ENCODE measurements at places on chromosomes 6 and 20. TPM values are rescaled to one million over a fixed set of nuclear protein-coding genes. Genes with fewer than 3 reads are reported as not detected.

NOX3 gene
- not detected for polyA plus RNA-seq

DNA sequence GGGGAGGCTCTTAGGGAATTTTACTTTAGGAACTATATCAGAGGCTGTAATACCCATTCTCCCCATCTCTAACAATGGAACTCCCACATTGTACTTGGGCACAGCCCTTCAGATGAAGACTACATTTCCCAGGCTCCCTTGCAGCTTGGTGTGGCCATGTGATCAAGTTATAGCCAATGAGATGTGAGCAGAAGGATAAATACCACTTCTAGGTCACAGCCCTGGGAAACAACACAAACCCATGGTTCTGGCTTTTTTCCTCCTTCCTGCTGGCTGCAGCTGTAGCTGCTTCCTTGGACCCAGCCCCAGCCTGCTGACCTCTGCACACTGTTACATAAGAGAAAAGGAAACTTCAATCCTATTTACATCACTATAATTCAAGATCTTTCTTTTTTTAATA lies 445.9 kb upstream of the JARID2 start:
- no peak overlapping the region for H3K4me3 ChIP-seq
- no peak overlapping the region for H3K27ac ChIP-seq
- no peak for DNase-seq
- no peaks in the 10 kb centered on the region for H3K4me1 ChIP-seq
- H3K36me3 ChIP-seq = no peaks in the 10 kb centered on the region

- no peaks in the 10 kb centered on the region for H3K36me3 ChIP-seq
- no peaks in the 10 kb centered on the region for H3K27me3 ChIP-seq
- no peak for DNase-seq
These were observed 78.5 kb downstream of the TTLL2 start for GRCh38 chr6:167403427-167403826.

DNA sequence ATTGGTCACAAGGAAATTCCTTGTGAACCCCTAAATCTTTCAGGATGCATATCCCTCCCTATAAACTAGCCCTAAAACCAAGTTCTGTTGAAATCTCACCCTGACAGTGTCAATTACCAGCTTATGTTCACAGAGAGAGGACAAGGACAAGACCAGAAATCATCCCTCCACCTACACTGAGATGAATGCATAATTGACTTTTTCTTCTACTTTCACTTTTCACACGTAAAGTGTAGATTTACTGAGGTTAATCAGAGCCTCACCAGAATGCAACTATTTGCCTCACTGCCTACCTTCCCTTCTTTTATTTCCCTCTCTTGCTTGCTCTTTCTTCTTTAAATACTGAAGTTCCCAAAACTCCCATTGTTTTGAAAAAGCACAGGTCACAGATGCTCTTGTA lies 15.3 kb upstream of the NKAIN2 start:
- H3K4me1 ChIP-seq = no peaks in the 10 kb centered on the region
- H3K36me3 ChIP-seq = no peaks in the 10 kb centered on the region
- H3K27ac ChIP-seq = no peak overlapping the region
- H3K4me3 ChIP-seq = no peak overlapping the region

GRCh38 chr6:167650730-167651317 lies 175.9 kb upstream of the AFDN start:
- no peaks in the 10 kb centered on the region for H3K36me3 ChIP-seq
- no peak overlapping the region for H3K27ac ChIP-seq
- H3K27me3 ChIP-seq = no peaks in the 10 kb centered on the region
- H3K4me3 ChIP-seq = no peak overlapping the region
- no peaks in the 10 kb centered on the region for H3K4me1 ChIP-seq

DNA sequence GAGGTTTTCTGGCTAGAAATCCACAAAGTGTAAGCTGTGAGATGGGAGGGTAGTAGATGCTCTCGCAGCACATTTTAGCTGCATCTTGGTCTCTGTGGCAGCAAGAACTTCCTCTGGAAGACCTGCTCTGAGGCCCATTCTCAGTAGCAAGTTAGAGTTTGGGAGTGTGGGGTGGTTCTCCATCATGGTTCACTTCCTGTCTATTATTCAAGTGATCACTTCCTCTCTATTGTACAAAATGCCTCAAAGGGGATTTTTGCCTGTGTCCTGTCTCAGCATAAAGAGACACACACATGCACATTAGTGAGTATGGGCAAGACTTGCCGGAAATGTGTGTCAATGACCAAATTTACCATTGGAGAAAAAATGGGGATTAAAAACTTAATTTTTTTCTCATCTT lies 42.5 kb downstream of the LYRM2 start:
- H3K4me3 ChIP-seq = no peak overlapping the region
- no peak overlapping the region for H3K27ac ChIP-seq
- H3K27me3 ChIP-seq = no peaks in the 10 kb centered on the region
- no peaks in the 10 kb centered on the region for H3K36me3 ChIP-seq

DNA sequence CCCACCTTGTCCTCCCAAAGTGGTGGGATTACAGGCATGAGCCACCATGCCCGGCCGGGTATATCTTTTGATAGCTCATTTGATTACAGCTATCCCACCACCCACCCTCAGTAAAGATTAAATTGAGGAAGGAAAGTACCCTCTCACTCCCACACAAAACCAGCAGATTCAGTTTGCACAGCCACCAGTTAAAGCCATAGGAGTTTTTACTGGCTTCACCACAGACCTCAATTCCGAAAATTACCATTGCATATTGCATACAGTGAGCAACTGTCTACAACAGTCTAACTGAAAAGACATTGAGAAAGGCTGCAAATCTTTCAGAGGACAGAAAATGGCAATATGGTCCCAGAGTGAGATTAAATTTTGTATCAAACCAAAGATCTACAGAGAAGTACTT lies 34.9 kb downstream of the ESF1 start:
- no peak overlapping the region for H3K27ac ChIP-seq
- no peak for DNase-seq
- no peaks in the 10 kb centered on the region for H3K36me3 ChIP-seq
- H3K4me1 ChIP-seq = no peaks in the 10 kb centered on the region
- H3K27me3 ChIP-seq = no peaks in the 10 kb centered on the region

Measured in naive thymus-derived CD4-positive, alpha-beta T cell (primary cell).